ENCODE measurements at places on chromosomes 3 and 15.
A peak's percentile ranks its signal among the peaks of the same experiment; 100 is the strongest.

DNA sequence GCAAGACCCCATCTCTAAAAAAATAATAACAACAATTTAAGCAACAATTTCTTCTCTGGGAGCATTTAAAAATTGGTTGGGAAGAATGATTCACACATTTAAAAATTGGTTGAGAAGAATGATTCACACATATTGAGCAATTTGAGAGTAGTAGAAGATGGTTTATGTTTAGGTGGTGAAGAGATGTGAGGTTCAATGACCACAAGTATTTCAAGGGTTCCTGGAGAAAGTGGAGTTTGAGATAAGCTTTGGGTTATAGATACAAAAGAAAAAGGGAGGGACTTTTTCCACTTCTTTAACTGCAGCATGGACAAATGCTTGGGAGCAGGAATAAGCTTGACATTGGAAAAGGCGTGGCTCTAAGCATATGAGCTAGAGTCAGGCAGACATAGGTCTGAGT lies 145.7 kb upstream of the NPHP3 start:
- DNase-seq, result no peak

DNA sequence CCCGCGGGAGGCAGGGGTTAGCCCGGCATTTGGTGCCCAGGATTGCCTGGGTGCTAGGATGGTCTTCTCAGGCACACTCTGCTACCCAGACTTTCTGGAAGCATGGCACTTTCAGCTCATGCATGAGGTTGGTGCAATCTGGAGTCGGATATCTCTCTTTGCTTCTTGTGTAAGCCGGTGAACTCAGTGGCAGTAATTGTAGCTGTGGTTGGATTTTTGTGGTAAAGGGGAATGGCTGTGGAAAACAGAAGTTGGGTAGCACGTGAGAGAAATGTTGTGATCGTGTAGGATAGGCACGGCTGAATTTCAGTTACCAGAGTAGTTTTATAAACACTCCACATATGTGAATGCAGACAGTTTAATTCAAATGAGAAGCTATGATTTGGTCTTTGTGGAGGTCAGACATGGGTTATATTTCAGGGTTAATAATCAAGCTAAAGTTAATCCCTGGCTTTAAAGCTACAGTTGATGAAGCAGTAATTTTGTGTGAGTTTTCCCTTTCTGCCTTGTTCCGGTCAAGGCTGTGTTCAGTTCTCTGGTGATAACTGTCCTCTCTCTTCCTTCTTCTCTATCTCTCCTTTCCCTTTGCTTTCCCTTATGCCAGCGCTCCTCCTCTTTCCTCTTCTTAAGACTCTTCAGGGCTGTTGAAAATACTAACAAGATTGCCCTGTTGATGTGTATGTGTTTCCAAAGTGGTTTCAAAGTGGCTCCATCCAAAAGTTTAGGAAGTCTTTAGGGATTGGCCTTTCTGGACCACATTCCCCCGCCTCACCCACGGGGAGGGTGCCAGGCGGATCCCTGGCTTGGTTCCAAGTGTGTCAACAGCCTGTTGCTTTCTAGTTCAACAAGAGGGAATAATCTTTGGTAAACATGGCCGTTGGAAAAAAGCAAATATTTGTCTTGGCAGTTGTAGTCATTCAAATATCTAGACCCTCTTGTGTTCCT lies 404.6 kb upstream of the C2CD4B start:
- DNase-seq, result no peak

- peak; percentile 50 for DNase-seq
These were observed 105.3 kb downstream of the CD47 start for GRCh38 chr3:107985496-107985895.

- no peak for DNase-seq
These were observed 246.1 kb upstream of the ATP10A start for GRCh38 chr15:26109203-26109602.

- DNase-seq, result no peak
These were observed 21.4 kb downstream of the BTLA start for GRCh38 chr3:112477891-112478290.

DNA sequence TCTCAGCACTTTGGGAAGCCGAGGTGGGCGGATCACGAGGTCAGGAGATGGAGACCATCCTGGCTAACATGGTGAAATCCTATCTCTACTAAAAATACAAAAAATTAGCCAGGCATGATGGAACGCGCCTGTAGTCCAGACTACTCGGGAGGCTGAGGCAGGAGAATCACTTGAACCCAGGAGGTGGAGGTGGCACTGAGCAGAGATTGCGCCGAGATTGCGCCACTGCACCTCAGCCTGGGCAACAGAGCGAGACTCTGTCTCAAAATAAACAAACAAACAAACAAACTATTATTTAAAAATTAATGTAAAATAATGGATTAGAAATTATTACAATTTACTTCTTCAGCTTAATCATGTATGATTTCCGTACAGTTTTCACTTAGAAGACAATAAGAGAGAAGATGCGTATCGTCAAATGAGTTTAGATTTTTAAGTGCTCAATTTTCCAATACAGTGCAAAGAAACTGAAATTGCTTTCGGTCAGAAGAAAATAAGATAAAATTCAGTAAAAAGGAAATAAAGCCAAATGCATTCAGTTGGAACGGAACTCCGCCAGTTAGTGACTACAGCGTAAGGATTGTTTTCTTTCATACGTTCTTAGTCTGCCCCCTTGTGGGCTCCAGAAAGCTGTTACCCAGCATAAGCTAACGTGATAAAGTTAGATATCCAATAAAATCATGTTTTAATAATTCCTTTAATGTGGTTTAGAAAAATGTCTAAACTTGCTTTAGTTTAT lies 24.8 kb downstream of the AADAC start:
- DNase-seq, result peak; percentile 33

DNA sequence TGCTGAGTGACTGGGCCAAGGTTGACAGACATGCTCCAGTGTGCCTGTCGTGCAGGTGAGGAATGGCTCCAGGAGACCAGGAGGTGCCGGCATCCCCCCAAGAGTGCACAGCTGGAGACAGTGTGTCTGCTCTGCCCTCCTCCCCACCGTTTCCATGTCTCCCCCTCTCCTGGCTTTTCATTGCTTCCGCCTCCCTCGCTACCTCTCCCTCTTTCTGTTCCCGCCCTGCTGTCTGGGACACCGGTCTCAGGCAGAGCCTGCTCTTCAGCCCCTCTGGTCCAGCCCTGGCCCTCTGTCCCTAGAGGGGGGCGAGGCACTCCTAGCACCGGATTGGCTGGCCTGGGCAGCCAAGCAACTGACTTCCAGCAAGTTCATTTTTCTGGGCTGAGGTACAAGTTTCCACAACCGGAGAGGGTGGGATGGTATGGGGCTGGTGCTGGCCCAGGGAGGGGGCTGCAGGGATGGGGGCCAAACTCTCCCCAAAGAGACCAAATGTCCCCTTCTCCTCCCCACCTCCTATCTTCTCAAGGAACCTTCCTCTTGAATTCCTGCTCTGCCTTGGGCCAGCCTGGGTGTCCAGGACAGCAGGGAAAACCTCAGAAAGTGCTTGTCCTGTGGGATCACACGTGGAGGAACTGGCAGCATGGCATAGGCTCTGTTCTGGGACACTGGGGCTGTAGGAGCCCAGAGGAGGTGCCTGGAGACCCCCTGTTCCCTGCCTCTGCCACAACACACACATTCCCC lies 32.6 kb downstream of the PRKCD start:
- no peak for DNase-seq

DNA sequence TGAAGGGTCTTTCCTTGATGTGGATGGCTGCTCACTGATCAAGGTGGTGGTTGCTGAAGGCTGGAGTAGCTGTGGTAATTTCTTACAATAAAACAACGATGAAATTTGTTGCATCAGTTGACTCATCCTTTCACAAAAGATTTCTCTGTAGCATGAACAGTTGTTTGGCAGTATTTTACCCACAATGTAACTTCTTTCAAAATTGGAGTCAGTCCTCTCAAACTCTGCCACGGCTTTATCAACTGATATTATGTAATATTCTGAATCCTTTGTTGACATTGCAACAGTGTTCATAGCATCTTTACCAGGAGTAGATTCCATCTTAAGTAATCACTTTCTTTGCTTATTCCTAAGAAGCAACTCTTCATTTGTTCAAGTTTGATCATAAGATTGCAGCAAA lies 252.6 kb downstream of the UBE2E2 start:
- DNase-seq, result no peak

DNA sequence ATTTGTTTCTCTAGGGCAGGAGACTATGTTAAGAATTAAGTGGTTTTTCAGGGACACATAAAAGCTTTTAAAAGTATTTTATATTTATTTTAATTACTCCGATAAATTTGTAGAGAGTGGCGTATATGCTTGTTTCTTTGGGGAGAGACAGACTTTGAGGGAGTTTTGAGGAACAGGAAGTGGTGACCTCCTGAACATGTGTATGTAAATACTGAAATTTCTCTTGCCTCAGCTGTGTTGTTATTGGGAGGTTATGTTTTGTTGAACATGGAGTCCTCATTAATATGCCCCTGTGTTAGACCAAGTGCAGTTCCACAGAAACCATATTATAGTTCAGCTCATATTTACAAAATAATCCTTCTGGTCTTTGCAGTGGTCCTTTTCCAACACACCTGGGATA lies 41.8 kb upstream of the UTS2B start:
- no peak for DNase-seq

DNA sequence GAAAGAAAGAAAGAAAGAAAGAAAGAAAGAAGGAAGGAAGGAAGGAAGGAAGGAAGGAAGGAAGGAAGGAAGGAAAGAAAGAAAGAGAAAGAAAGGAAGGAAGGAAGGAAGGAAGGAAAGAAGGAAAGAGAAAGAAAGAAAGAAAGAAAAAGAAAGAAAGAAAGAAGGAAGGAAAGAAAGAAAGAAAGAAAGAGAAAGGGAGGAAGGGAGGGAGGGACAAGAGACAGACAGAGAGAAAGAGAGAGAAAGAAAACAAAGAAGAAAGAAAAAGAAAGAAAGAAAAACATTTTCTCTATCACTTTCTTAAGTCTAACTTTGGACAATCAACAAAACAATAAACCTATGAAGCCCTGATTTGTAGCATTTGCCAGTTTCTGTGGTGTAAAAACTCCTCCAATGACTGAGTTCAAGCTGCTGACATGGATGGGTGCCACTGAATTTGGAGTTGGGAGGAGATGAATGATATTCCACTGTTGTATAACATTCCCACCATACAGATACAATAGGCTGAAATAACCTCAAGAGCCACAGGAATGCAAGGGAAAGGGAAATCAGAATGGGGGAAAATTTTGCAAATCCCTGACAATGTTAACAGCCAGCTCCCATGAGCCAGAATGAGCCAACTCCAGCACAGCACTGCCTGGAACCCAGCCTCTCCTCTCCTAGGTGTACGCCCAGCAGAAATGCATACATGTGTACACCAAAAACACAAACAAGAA lies 15.0 kb upstream of the RTP3 start:
- DNase-seq, result no peak

DNA sequence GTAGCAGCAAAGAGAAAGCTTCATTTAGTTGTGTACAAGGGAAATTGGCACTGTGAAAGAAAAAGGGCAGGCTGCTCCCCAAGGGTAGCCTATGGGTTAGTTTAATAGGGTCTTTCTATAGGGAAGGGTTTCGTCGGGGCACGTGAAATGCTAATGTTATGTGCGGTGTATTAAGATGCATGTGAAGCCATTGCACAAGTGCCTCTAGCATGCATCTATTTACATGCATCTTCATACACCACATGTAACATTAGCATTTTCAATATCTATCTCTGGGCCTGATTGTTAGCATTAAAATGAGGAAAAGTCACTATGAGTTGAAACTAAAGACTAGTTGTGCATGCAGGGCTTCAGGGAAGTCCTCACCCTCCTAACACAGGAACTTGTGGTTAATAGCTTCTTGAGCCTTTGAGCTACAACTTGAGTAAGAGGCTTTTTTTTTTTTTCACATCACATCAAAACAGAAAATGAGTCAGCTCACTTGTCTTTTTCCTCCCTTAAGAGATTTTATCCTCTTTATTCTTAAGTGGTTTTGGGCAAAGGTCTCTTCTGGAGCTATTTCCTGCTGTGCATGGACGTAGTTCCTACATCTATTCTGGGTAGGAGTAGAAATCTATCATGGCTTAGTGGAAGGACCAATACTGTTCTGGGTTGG lies 613.4 kb downstream of the ZPLD1 start:
- no peak for DNase-seq

- DNase-seq, result no peak
These were observed 132.5 kb downstream of the EPHB1 start for GRCh38 chr3:134927599-134927998.

- no peak for DNase-seq
These were observed 85.1 kb upstream of the OCA2 start for GRCh38 chr15:28184166-28184565.

GRCh38 chr15:49101536-49101935 lies 53.9 kb downstream of the COPS2 start:
- no peak for DNase-seq

DNA sequence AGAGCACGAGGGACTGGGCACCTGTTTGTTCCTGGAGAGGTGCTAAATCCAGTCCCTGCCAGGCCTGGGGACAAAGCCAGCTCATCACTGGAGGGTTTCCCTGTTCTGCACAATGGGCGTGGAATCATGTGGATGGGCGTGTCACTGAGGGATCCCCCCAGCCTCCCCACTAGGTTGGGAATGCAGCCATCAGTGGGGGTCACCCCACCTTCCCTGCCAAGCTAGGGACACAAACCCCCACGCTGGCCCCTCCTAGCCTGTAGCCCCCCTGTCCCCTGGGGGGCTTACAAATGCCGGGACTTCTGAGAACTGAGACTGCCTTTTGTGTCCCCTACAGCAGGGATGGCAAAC lies 61.9 kb downstream of the NSMCE3 start:
- no peak for DNase-seq

DNA sequence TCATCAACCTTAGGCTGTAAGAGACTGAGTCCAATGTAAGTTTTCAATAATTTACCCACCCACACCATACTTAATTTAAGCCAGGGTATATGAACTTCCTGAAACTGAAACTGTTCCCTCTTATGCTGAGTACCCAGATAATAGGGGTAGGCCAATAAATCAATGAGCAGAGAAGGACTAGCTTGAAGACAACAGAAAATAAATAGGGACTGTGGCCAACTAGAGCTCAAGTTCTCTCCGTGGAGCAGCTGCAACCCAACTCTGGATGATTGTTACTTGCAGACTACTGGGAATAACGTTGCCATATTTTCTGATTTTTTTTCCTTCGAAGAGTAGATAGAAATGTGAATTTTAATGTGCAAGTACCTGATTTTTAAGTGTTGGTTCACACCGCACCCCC lies 128.0 kb downstream of the ATG7 start:
- DNase-seq, result no peak
